Type B pancreatic cell (in vitro differentiated cells): ENCODE measurements at places on chromosomes 12 and 14.

- no peak overlapping the region for H3K4me3 ChIP-seq
- no peak overlapping the region for H3K27ac ChIP-seq
- peaks cover 17% of the 10 kb centered on the region for H3K4me1 ChIP-seq
Measured at GRCh38 chr14:89486505-89486904, 69.5 kb upstream of the FOXN3 start.

- H3K27ac ChIP-seq = peak overlapping the region; percentile 94
- peaks cover 37% of the 10 kb centered on the region for H3K4me1 ChIP-seq
- peak overlapping the region; percentile 67 for H3K4me3 ChIP-seq
Measured at GRCh38 chr12:122097584-122097926, 19.0 kb downstream of the MLXIP start.

DNA sequence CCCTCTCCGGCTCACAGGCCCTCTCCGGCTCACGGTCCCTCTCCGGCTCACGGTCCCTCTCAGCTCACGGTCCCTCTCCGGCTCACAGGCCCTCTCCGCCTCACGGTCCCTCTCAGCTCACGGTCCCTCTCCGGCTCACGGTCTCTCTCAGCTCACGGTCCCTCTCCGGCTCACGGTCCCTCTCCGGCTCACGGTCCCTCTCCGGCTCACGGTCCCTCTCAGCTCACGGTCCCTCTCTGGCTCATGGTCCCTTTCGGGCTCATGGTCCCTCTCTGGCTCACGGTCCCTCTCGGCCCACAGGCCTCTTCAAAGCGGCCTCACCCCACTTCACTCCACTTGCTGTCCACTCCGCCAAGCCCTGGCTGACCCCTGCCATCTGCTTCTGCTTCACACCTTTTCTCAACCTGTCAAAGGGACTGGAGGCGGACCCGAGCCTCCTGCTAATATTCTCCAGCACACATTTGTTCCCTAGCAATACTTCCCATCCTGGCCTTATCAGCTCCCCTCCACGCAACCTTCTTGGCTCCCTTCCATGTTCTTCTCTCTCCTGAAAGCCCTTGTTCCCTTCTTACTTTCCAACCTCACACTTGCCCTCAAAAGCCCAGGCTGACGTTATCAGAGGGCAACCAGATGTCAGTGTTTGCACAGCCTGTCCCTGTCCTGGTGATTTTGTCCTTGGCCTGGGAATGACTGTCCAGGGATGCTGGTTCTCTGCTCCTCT is 176.7 kb downstream of the CALM1 start:
- peak overlapping the region; percentile 54 for H3K27ac ChIP-seq
- H3K27me3 ChIP-seq = no peaks in the 10 kb centered on the region
- H3K4me1 ChIP-seq = peaks cover 24% of the 10 kb centered on the region
- no peak for DNase-seq
- H3K36me3 ChIP-seq = peaks cover 14% of the 10 kb centered on the region

- peaks cover 22% of the 10 kb centered on the region for H3K4me1 ChIP-seq
- no peak overlapping the region for H3K4me3 ChIP-seq
- no peak overlapping the region for H3K27ac ChIP-seq
- no peaks in the 10 kb centered on the region for H3K36me3 ChIP-seq
Measured at GRCh38 chr12:92550661-92551060, 152.1 kb upstream of the PLEKHG7 start.

GRCh38 chr12:115268451-115268850 is 584.5 kb upstream of the TBX3 start:
- H3K27ac ChIP-seq = no peak overlapping the region
- no peak for DNase-seq
- H3K36me3 ChIP-seq = no peaks in the 10 kb centered on the region
- no peaks in the 10 kb centered on the region for H3K4me1 ChIP-seq
